Fibroblast of the conjunctiva (primary cell): ENCODE measurements at places on chromosomes 13 and 19.

DNA sequence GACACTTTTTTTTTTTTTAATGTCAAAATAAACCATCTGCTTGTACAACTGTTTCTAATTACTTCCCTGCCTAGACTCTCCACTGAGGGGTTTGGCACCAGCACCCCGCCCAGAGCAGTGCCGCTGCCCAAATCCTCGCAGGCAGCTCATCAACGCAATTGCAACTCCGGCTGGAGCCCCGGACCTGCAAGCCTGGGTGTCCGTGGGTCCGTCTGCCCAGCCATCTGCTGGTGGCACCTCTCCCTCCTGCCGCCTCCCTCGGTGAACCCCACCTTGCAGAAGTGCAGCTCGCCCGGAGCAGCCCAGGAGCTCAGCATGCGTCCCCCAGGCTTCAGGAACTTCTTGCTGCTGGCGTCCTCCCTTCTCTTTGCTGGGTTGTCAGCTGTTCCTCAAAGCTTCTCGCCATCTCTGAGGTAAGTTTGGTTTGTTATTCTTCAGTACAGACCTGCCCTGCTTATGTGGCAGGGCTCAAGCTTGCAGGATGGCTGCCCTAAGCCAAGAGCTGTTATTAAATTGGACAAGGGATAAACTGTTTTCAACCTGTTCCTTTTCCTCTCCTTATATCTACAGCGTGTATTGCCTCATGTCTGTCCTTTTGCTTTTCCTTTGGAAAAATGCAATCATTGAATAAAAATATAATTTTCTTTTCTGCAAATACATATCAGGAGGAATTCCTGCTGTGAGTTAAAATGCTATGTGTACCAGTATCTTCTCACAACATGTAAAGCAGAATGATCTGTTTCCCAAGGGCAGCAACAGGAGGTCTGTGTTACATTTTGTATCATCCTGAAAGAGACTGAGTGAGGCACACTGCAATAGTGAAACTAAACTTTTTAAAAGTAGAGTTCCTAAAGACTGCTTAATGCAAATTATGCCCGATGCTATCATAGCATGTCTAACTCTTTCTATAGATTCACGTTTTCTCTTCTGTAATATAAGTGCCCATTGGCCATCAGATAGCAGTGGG is at the start of gene ITGBL1:
TSS of gene ITGBL1 (plus strand) at position 157 of the 967 bp plus-strand sequence. CDS start at position 316, 159 bp downstream.
- DNase-seq = peak; percentile 52

- DNase-seq = peak; percentile 99
These were observed 44.8 kb downstream of the ANKRD10 start for GRCh38 chr13:110869805-110870706.

DNA sequence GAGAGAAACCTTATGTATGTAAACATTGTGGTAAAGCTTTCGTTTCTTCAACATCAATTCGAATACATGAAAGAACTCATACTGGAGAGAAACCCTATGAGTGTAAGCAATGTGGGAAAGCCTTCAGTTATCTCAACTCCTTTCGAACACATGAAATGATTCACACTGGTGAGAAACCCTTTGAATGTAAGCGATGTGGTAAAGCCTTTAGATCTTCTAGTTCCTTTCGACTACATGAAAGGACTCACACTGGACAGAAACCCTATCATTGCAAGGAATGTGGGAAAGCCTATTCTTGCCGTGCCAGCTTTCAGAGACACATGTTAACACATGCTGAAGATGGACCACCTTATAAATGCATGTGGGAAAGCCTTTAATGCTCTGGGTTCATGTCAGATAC is 24.7 kb downstream of the ZNF136 start:
- no peak for DNase-seq

GRCh38 chr13:107799001-107799400 is 416.3 kb downstream of the LIG4 start:
- no peak for DNase-seq

- no peak for DNase-seq
These were observed 615.8 kb downstream of the DIAPH3 start for GRCh38 chr13:59547950-59548349.

DNA sequence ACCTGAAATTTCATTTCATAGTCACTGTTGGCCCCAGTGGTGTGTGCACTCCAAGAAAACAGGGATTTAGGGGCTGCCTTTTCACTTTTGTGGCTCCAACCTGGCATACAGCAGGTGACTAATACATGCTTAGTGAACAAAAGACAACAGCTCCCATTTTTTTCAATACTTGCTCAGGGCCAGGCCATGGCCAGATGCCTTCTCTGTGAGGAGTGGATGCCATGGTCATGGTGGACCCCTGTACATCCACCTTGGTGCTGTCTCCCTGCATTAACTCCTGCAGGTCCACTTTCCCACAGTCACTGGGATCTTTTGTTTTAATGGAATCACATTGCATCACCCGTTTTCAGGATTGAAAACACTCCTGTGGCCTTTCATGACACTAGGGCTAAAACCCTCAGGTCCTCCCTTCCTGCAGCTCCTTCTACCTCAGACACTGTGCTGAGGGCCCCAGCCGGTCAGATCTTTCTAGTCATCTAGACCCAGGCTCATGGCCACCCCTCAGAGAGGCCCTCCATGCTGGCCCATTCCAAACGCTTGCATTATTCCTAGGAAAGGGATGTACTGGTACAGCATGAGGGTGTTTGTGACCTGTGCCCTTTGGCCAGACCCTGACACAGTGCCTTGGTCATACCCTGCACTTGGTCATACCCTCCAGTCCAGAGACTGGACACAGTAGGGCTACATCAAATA is 1.2 kb upstream of the TMEM147 start:
- DNase-seq = no peak

GRCh38 chr13:33352526-33352925 is 67.0 kb upstream of the STARD13 start:
- DNase-seq = no peak

- no peak for DNase-seq
These were observed 52.6 kb downstream of the MAP4K1 start for GRCh38 chr19:38564981-38565690.

GRCh38 chr19:28425046-28425931 is 787.7 kb downstream of the UQCRFS1 start:
- DNase-seq = no peak

GRCh38 chr19:31340042-31341025 is 8.9 kb downstream of the TSHZ3 start:
- peak; percentile 54 for DNase-seq

GRCh38 chr19:4694211-4694987 is 24.3 kb upstream of the MYDGF start:
- peak; percentile 85 for DNase-seq

GRCh38 chr13:30978981-30979956 is 46.8 kb downstream of the TEX26 start:
- DNase-seq = no peak

DNA sequence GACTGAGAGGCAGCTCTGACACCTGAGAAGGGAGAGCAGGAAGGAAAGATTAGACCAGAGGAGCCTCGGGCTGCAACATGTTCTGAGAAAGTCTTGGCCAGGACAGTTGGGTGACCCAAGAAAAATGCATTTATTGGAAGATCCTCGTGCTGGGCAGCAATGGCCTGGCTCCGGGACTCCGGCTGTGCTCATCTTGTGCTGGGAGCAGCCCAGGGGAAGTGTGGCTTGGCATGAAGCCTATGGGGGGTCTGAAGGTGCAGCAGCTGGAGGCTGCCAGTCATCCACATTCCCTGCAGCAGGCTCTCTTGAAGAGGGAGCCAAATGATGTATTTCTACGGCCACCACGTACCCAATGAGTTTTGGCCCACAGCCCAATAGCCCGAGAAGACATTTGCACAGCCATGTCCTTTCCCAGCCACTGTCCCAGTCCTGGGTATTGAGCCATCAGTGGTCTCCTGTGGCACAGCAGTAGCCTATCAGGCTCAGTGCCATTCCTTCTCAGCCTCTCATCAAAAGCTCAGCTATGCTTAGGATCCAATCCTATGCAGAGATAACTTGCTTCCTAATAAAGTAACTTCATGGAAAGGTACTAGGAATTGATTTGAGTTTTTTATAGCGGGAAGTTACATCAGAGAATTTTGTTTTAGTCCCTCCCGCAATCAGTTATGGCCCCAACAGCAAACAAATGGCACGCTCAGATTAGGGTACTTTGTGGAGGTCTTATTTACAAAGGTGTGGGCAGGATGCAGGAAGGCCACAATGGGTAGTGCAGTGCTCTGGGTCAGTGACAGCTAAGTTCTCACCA is 76.0 kb upstream of the MEDAG start:
- DNase-seq = no peak

- DNase-seq = peak; percentile 50
These were observed 965 bp upstream of the EIF3G start for GRCh38 chr19:10120538-10121189.

- no peak for DNase-seq
These were observed 6.2 kb upstream of the SPART start for GRCh38 chr13:36352350-36352749.

DNA sequence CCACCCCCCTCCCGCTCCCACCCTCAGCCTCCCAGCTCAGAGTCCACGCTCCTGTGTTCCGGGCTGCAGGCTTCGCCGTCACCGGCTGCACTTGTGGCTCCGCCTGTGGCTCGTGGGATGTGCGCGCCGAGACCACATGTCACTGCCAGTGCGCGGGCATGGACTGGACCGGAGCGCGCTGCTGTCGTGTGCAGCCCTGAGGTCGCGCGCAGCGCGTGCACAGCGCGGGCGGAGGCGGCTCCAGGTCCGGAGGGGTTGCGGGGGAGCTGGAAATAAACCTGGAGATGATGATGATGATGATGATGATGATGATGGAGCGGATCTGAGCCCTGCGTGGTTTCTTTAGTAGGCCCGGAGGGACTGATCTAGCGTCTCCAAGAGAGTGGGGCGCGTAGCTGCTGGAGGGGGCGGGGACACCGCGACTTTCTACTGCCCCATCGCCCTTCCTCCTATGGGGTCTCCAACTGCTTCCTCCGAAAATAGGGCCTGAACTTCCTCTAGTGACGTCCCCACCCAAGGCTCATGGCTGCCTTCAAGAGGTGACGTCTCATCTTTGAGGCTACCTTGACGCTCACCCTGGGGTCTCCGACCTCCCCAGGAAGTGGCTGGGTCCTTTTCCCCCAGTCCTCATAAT is 1.4 kb downstream of the RETN start:
- DNase-seq = no peak

GRCh38 chr13:99374994-99375737 is 68.0 kb upstream of the GPR183 start:
- DNase-seq = no peak

DNA sequence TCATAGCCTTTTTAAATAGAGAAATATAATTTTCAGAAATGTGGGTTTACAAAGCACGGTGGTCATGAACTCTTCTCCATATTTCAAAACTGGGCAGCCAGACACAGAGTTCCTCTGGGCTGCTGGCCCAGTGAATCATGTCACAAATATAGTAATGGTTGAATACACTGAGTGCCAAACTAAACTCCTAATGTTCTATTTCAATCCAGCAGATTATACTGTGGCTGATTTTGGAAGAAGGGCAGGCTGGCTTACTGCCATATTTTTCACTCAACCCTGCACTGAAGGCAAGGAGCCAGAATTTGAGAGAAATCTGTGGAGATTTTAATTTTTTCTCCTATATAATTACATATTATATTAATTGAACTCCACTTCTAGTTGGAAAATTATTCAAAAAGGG is 17.0 kb upstream of the PRR20A start:
- DNase-seq = peak; percentile 12

DNA sequence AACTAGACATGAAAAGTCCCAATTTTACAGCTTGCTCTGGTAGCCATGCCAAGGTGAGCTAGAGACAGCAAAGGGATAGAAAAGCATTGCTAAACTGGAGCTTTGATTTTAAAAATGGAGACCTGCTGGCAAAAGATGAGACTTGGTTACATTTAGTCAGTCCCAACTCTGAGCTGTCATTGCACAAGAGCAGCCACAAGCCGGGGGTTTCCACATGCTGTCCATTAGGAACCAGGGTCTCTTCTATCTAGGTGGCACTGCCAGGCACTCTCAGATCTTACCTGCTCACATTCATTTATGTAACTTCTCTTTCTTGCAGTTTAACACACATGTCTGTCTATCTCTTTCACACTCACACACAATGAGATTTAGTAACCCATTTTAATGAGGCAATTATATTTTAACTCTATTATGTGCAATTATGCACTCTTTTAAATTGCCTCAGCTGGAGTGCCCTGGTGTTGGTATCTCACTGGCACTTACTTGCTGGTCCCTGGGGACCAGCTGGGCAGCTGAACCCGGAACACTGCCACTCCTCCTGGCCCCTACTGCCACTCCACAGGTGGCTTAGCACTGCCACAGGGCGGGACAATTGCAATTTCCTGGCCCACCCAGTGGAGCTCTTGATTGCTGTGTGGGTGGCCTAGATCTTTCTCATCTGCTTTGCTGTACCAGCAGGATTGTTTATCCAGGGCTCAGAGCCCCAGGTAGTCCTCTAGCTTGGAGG is 112.5 kb downstream of the COG6 start:
- DNase-seq = no peak

DNA sequence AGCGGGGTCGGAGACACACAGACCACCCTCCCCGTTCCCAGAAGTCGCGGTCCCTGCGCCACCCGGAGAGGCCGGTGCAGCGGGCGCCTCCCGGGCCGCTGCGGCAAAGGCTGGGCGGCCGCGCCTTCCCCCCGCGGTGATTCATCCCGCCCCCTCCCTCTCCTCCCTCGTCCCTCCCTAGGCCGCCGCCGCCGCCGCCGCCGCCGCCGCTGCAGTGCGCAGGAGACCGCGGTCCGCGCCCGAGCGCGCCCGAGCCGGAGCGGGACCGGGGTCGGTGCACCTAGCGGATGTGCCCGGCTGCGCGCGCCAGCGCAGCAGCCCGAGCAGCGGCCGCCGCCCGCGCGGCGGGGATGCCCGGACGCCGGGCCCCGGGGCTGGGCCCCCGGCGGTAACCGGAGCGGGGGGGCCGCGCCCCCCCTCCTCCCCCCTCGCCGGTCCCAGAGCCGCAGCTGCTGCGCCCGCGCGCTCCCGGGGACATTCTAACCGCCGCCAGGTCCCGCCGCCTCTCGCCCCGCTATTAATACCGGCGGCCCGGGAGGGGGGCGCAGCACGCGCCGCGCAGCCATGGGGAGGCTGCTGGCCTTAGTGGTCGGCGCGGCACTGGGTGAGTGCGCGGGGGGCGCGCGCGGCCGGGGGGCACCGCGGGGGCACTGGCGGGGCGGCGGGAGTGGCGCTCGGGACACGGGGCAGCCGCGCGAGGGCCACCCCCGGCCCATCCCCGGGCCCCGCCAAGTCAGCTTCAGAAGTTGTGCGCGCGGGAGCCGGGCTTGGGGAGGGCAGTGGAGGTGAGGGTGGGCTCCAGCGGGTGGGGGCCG is at the start of gene SCN1B:
TSS of gene SCN1B (plus strand) at position 214 of the 815 bp plus-strand sequence. CDS start at position 565, 351 bp downstream.
- no peak for DNase-seq

- no peak for DNase-seq
These were observed 954.7 kb downstream of the PCDH9 start for GRCh38 chr13:66275416-66275815.

GRCh38 chr13:44132710-44133109 is 240.9 kb upstream of the SERP2 start:
- DNase-seq = no peak

- DNase-seq = peak; percentile 63
These were observed 6.5 kb downstream of the KCTD4 start for GRCh38 chr13:45194081-45194939.
